ENCODE measurements at places on chromosomes 12 and 14.

DNA sequence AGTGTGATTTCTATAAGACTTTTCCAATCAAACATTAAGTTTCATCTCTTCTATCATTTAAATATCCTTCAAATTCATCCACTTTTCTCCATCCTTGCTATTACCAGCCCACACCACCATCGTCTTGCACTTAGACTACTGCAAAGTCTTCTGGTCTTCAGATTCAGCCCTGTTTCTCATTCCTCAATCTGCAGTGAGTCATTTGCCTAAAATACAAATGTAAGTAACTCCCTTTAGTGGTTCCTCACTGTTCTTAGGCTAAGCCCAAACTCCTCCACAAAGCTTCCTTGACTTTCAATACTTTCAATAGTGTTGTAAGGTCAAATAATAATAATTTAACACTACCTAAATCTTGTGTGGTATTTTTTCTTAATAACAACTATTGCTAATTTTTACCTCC lies 83.3 kb downstream of the PLEKHG7 start:
- DNase-seq: no peak

- no peak for DNase-seq
Observed at GRCh38 chr12:84685379-84685778, 227.2 kb downstream of the SLC6A15 start.

DNA sequence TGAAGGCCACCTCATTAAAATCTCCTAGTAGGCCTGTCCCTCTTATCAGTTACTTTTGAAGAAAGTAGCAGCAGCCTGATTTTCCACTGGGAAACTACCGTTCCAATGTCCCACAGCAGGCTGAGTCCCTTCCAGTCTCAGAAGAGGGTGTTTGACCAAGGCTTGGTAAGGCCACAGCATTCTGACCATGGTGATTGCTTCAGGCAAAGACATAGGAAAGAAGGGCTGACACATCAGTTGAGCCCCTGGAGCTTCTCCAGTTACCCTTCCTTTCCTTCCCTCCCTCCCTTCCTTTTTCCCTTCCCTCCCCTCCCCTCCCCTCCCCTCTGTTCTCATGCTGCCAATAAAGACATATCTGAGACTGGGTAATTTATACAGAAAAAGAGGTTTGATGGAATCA lies 234.3 kb upstream of the NOS1 start:
- DNase-seq: no peak

- no peak for DNase-seq
Observed at GRCh38 chr12:6295094-6295811, 15.2 kb upstream of the PLEKHG6 start.

- DNase-seq: no peak
Observed at GRCh38 chr14:69675877-69676416, 64.6 kb downstream of the SUSD6 start.

DNA sequence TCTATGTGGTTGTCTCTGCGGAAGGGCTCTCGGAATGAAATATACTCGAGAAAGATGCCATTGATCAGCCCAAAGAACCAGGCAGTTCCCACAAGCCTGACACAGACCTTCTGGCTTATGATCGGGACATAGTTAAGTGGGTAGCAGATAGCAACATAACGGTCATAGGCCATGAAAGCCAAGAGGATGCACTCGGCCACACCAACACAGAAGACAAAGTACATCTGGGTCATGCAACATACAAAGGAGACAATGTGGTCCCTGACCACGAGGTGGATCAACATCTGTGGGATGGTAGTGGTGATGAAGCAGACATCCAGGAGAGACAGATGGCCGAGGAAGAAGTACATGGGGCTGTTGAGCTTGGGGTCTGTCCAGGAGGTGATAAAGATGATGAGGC lies 326 bp downstream of the OR10AD1 start:
- no peak for DNase-seq

DNA sequence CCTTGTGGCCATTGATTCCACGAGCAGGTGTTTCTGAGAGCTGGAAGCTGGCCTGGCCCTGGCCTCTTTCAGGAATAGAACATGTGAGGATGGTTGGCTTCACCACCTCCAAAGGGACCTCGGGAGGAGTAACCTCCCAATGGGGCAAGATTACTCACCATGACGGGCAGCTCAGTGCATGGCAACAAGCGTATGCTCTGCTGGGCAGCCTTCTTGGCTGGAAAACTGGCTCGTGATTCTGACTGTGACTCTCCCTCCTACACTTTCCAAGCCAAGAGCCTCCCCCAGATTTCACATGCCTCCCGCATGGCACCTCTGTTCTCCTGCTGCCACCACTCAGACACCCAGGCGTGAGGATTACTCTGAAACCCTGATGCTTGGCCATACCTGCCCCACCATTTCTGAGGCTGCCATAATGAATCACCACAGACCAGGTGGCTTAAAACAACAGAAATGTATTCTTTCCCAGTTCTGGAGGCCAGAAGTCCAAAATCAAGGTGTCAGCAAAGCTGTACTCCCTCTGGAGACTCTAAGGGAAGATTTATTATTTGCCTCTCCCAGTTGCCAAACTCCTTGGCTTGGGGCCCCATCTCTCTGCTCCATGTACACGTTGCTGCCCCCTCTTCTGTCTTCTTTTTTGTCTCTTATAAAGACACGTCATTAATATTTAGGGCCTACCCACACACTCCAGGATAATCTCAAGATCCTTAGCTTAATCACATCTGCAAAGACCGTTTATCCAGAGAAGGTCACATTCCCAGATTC lies 215.9 kb downstream of the CHST11 start:
- no peak for DNase-seq

DNA sequence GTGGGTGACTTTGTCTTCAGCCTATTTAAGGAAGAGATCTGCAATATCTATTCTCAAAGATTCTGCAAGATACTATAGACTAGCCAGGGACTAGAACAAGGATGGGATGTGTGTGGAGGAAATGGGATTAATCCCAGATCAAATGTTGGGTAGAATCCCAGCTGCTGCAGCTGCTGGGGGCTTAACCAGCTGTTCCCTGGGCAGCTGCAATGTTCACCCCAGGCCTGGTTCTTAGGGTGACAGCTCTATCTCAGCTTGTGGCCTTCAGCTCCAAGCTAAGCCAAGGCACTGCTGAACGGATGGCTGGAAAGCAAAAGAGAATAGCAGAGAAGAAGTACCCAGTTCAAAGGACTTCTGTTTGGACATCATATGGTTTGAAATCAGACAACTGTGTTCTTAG lies 10.0 kb upstream of the RHEBL1 start:
- DNase-seq: no peak

- DNase-seq: peak; percentile 46
Observed at GRCh38 chr12:52022841-52023181, 16.1 kb downstream of the TAMALIN start.

Data from activated CD4-positive, alpha-beta T cell treated with anti-CD3 and anti-CD28 coated beads, Interleukin-2, amount 50 U/mL, for 48 hours (primary cell).